Activated gamma-delta T cell treated with anti-CD3 and anti-CD28 coated beads, Interleukin-2, amount 50 U/mL, for 16 hours (primary cell): ENCODE measurements at places on chromosomes 16 and 17.
A peak's percentile ranks its signal among the peaks of the same experiment; 100 is the strongest.

DNA sequence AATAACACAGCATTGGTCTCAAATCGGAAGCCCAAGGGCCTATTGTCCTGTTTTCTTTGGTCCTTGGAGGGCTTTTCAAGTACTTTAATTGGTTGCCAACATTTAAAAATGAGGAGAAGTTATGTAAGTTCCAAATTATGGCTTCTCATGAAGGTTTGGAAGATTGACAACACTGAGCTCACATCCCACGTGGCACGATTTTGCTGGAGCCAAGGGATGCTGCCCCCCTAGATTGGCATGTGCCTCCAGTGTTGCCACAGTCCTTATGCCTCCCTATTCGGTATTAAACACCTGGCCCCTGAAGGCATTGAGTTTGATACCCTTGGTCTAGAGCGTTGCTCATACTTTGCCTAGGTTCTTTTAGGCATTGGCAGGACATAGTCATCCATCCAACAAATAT, 108.0 kb downstream of the ZNF18 start:
- DNase-seq: no peak

DNA sequence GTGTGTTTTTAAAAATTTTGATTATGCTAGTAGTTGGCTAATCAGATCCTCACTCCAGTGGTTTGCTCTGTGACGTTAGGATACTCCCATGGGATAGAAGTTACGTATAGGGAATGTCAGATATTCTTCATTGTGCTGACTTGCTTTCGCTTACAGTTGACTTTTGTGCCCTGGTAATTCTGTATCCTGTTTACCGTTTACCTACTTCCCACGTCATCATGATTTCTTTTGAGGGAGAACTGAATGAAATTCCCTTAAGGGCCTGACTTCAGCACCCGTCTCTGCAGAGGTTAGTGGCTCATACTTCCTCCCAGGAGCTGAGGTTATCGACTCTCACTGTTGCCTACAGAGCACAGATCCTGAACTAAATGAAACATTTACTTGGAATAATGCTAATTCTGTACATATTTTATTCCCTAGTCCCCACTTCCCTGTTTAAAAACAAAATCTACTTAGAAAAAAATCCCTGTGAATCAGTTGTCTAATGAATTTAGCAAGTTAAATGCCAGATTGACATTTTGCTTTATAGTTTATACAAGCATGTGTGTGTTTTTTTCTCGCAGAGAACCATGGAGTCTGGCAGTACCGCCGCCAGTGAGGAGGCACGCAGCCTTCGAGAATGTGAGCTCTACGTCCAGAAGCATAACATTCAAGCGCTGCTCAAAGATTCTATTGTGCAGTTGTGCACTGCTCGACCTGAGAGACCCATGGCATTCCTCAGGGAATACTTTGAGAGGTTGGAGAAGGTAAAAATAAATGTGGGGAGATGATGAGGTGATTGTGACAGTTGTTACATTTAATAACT, 2.8 kb downstream of the PRKAR1A start:
- no peak for DNase-seq

DNA sequence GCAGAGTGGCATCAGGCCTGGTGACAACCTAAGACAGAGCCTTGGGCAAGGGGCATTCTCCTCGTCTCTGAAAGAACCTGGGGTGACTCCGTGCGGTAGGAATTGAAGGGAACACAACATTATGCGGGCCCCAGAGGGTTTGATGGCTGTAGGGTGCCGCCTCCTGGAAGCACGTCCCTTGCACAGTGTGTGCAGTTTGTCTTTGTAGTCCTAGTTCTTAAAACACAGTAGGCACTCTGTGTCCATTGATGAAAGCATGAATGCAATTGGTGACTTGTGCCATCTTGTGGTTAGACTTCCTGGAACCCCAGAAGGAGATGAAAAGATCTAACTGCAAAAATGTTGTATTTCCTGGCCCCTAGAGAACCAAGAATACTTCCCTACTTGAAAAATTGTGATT, 279.8 kb downstream of the UTP18 start:
- no peak for DNase-seq

GRCh38 chr17:38701504-38702165, 3.4 kb upstream of the MLLT6 start:
- DNase-seq: peak; percentile 73

DNA sequence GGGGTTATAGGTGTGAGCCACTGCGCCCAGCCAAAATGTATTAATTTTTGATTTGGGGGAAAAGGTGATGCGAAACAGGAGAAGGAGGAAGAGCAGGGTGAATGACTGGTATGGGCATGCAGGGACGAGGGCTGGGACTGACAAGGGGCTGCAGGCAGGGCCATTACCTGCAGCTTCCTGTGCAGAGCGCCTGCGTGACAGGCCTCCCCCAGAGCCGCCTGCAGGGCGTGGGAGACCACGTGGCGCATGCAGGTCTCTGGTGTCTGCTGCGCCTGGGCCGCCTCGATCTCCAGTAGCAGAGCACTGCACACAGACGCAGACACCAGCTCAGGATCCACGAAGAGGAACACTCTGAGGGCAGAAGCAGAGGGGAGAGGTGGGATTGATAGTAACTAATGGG, 32.4 kb downstream of the PIK3R6 start:
- no peak for DNase-seq

DNA sequence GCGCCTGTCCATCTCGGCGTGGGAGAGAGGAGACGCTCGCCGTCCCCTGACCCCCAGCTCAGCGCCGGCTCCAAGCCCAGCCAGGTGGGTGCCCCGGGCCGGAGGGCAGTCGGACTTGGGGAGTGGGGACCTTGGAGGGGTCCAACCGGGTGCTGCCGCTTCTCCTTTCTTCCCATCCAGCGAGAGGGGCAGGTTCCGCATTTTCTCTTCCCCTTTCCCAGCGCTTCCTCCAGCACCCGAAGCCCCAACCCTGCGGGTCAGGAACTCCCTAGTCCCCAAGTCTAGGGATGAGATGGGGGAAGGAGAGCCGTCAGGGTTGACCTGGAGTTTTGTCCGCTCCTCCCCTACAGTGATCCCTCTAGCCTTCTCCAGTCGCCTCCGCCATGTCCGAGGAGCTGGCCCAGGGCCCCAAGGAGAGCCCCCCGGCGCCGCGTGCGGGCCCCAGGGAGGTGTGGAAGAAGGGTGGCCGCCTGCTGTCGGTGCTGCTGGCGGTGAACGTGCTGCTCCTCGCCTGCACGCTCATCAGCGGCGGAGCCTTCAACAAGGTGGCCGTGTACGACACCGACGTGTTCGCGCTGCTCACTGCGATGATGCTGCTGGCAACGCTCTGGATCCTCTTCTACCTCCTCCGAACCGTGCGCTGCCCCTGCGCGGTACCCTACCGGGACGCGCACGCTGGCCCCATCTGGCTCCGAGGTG, at the start of gene OTOP2:
TSS of gene OTOP2 (plus strand) at position 24 of the 699 bp plus-strand sequence. CDS start at position 384, 360 bp downstream.
- DNase-seq: no peak

- DNase-seq: no peak
These were observed 175.5 kb downstream of the LGALS9B start for GRCh38 chr17:20291853-20292252.

DNA sequence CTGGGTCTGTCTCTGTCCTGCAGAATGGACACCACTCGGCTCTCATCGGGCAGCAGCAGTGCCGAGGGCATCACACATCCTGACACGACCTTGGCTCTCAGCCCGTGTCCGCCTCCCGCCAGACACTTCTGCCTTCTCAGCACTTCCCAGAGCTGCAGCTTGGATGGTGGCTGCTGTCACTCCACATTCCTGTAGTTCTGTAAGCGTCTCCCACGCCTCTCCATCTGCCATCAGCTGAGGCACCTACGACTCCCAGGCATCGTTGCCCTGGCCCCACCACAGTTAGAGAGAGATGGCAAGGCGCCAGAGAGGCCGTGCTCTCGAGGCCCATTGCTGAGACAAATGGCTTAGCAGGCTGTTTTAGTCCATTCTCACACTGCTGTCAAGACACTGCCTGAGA, 195.9 kb upstream of the CHMP6 start:
- no peak for DNase-seq

- no peak for DNase-seq
These were observed 23.6 kb downstream of the INTS2 start for GRCh38 chr17:61904094-61904710.

DNA sequence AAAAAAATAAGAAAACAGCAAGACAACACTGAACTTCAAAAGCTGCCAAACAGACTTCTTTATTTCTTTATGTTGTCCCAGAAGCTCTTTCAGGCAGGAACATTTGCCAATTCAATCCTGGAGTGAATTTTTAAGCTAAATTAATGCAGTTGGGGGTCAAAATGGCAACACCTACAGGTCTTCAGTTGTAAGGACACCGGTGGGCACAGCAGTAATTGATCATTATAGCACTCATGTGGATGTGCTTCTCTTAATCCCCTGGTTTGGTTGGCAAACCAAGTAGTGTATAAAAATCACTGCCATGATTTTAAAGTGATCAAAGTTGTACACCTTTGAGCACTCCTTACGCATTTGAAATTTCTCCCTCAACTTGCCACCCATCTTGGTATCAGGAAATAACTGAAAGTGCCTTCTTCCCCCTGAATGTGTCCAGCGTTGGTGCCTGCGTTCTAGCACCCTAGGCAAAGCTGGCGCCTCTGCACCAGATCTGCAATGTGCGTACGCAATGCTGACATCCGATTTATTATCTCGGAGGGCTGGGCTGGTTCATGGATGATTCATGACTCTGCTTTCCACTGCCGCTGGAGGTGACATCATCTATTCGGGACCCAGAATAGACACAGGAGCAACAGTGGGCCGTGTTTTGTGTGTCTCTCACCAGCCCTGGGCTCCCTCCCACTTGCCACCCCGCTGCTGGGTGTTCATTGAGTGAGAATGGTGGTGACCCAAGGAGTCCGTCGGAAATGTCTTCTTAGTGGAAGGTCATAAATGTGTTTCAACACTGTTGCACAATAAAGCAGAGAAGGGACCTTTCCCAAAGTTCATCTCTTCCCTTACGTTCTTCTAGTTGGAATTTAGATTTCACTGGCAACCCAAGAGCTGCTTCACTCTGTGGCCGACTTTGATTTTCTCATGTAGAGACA, 203.4 kb downstream of the CCDC182 start:
- DNase-seq: no peak

DNA sequence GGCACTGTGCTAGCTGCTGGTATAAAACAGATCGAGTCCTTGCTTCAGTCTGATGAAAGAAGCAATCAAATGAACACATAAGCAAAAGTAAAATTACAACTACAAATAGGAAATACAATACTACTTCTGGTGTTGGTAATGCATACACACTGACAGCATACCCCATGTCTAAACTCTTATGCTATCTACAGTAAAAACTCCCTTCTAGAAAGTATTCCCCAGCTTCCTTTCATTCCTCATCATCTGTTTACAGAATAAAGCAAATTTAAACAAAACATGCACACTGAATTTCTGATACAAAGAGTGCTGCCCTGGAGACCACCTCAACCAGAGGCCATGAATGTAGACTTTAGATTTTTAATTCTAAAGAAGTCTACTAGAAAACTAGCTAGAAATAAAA, 109.6 kb downstream of the SSH2 start:
- DNase-seq: no peak

- no peak for DNase-seq
These were observed at the start of gene MYH11 for GRCh38 chr16:15856901-15857698. Gene MYH11 (minus strand): TSS chr16:15857028. CDS start chr16:15838252, 18,776 bp downstream.

DNA sequence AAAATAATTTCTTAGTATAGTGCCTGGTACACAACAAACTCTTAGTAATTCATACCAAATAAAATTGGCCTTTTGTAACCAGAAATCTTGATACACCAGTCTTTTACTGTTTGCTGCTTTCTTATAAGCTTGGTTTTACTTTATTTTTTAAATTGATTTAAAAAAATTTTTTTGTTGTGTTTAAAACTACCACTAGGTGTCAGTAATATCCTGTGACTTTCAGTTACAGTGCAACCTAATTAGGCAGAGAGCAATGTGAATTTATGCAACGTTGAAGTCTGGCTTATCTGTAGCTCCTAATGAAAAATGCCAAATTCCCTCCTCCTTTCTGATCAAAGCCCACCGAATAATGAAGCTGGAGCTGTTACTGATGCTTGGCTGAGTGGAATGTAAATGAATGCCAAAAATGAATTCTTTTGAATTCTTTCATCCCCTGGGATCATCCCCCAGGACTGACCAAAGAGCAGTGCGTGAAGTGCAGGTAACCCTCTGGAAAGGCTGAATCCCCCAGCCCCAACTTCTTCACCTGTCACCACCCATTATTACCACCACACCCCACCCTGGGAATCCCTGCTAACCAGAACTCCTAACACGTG, 3.8 kb downstream of the ERCC4 start:
- no peak for DNase-seq
